ENCODE measurements at places on chromosomes 11 and 22. TPM values are rescaled to one million over a fixed set of nuclear protein-coding genes. Genes with fewer than 3 reads are reported as not detected.
A peak's percentile ranks its signal among the peaks of the same experiment; 100 is the strongest.

The BEST1 gene
- 0.30 TPM for polyA plus RNA-seq

The MYO7A gene
- polyA plus RNA-seq, result 0.08 TPM

The KRTAP5-11 gene
- polyA plus RNA-seq, result not detected

The VSTM5 gene
- polyA plus RNA-seq, result 0.12 TPM

DNA sequence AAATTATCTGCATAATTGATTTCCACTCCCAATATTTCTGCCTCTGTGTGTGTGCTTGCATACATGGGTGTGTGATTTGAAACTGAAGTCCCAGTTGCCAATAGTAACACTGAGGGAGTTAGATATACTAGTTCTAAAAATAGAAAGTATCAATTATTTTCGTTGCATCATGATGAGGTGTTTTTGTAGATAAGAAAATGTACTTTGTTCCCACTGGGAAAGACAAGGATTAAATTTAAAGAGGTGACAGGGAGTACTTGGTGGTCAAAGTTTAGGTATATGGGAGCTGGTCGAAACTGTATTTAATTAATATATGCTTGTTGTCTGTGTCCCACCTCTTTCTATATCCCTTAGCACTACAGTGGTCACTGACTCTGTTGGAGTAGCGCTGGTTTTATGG, 444.5 kb downstream of the NELL1 start:
- no peaks in the 10 kb centered on the region for H3K4me1 ChIP-seq
- no peak overlapping the region for H3K4me3 ChIP-seq
- no peaks in the 10 kb centered on the region for H3K27me3 ChIP-seq
- H3K27ac ChIP-seq, result no peak overlapping the region

The TIRAP gene
- 5.5 TPM for polyA plus RNA-seq

DNA sequence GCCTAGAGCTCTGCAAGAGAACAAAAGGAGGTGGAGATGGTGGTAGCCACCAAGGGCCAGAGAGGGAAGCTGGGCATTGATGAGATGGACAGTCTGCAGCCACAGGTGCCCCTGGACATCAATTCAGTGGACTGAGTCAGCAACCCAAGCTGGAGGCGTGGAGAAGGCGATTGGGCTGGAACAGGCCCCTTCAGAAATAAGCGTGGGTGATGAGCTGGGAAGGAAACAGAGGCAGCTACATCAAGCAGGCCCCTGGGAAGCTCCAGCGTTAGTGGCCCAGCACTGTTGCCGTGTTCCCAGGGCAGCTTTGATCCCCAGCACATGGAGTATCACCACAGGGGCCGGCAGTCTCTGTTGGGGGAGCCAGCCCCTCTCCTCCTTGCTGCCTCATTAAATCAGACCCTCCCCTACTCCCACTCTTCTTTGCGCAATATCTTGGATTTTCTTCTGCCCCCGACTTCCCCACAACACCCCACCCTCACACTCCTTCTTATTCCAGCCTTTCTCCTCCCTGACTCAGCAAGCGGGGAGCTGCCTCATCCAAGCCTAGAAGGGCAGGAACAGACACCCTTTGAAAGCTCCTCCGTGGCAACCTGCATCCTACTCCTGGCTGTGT, 31.7 kb upstream of the OAF start:
- peaks cover 14% of the 10 kb centered on the region for H3K4me1 ChIP-seq
- H3K27me3 ChIP-seq, result peaks cover 2% of the 10 kb centered on the region
- H3K36me3 ChIP-seq, result no peaks in the 10 kb centered on the region
- no peak overlapping the region for H3K4me3 ChIP-seq
- H3K27ac ChIP-seq, result no peak overlapping the region
- DNase-seq, result no peak

The TRAF6 gene
- 5.1 TPM for polyA plus RNA-seq

The ADAMTS15 gene
- polyA plus RNA-seq, result 0.96 TPM

- no peak overlapping the region for H3K4me3 ChIP-seq
- H3K27ac ChIP-seq, result no peak overlapping the region
- DNase-seq, result no peak
- peaks cover 82% of the 10 kb centered on the region for H3K36me3 ChIP-seq
- no peaks in the 10 kb centered on the region for H3K27me3 ChIP-seq
Observed at GRCh38 chr11:72231396-72232259, 7.1 kb downstream of the INPPL1 start.

The AGBL2 gene
- polyA plus RNA-seq, result 5.5 TPM

GRCh38 chr11:62137276-62137861, 13.6 kb downstream of the INCENP start:
- H3K36me3 ChIP-seq, result no peaks in the 10 kb centered on the region
- H3K4me1 ChIP-seq, result no peaks in the 10 kb centered on the region
- DNase-seq, result peak; percentile 37

- DNase-seq, result peak; percentile 36
- no peak overlapping the region for H3K27ac ChIP-seq
- H3K36me3 ChIP-seq, result no peaks in the 10 kb centered on the region
- H3K4me1 ChIP-seq, result no peaks in the 10 kb centered on the region
- H3K4me3 ChIP-seq, result no peak overlapping the region
Observed at GRCh38 chr22:27937453-27937852, 18.4 kb upstream of the PITPNB start.

GRCh38 chr11:80860632-80861031, 1419.8 kb upstream of the TENM4 start:
- no peaks in the 10 kb centered on the region for H3K36me3 ChIP-seq
- H3K27me3 ChIP-seq, result no peaks in the 10 kb centered on the region
- no peak overlapping the region for H3K4me3 ChIP-seq
- no peak overlapping the region for H3K27ac ChIP-seq
- no peaks in the 10 kb centered on the region for H3K4me1 ChIP-seq

The CKAP5 gene
- polyA plus RNA-seq, result 63.7 TPM

GRCh38 chr11:19561011-19561410, 151.6 kb upstream of the NAV2 start:
- H3K27me3 ChIP-seq, result no peaks in the 10 kb centered on the region
- H3K36me3 ChIP-seq, result no peaks in the 10 kb centered on the region
- no peak for DNase-seq
- no peak overlapping the region for H3K4me3 ChIP-seq
- H3K27ac ChIP-seq, result peak overlapping the region; percentile 96

DNA sequence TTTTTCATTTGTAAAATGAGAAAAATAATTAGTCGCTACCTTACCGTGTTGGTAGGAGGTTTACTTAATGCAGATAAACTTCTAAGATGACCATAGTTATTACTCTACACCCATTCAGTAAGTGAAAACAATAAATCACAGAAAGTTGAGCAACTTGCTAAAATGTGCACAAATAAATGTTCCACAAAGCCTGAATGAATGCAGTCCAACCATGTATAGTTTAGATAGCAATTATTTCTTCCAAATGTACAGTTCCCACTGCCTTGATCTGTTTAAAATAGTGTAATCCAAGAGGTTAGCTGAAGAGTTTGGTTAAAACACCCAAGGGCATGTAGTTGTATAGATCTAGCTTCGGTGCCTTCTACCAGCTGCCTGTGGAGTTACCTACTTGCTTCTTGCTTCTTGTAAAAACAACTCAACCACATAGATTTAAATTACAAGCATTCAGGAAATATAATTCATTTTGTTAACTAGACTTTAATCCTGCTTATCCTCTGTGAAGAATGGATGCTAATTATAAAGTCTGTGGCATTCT, 106.3 kb upstream of the CARD18 start:
- H3K36me3 ChIP-seq, result no peaks in the 10 kb centered on the region
- DNase-seq, result no peak
- no peaks in the 10 kb centered on the region for H3K27me3 ChIP-seq
- H3K4me3 ChIP-seq, result no peak overlapping the region

DNA sequence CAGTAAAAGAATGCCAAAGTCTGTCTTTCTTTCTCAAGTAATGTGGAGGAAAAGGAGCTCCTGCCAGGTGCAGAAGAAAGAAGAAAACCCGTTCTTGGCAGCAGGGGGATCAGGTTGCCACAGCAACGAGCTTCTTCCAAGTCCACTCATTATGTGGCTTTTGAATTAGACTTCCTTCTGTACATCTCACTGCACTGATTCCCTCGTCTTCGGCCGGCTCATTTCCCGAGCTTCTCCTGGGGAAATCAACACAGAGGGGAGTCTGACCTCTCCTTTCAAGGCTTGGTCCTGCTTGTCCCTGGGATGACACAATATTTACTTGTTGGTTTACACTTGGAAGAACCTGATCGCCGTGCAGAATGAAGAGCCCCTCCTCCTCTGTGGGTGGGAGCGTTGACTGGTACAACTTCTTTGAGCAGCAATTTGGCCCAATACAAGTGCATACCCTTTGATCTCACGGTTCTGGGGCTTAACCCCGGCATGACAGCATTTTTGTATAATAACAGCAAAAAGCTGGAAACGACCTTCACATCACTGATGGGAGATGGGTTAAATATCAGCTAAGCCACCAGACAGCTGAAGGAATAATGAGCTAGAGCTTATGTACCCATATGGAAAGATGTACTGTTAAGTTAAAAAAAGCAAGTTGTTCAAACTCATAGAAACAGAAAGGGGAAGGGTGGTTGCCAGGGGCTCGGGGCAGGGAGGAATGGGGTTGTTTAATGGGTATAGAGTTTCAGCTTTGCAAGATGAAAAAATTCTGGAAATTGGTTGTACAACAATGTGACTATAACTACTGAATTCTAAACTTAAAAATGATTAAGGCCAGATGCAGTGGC, 35.4 kb downstream of the MCHR1 start:
- H3K4me1 ChIP-seq, result peaks cover 13% of the 10 kb centered on the region
- no peak overlapping the region for H3K27ac ChIP-seq
- no peak overlapping the region for H3K4me3 ChIP-seq
- H3K27me3 ChIP-seq, result no peaks in the 10 kb centered on the region
- no peak for DNase-seq
- no peaks in the 10 kb centered on the region for H3K36me3 ChIP-seq

DNA sequence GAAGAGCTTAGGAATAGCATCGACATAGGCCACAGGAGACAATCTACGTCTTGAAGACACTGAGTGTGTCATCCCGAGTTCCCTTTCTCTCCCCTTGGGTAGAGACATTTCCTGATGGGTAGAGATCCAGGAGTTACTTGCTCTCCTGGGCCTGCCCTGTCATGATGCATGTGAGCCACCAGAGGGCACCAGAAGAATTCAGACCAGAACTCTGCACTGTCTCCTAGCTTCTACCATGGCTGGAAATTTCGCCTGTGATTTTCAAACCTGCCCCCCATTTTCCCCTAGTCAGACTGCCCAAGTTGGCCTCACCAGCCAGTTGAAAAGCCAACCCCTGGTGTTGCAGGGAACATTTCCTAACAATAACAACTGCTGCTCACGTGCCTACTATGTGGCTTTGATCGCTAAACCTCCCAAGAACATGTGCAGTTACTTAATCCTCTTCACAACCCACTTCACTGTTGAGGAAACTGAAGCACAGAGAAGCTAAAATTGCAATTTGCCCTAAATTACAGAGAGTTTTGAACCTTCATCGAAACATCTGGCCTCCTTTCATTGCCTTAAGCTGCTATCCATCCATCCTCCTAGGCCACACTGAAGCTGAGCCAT, 47.2 kb downstream of the C11orf58 start:
- no peaks in the 10 kb centered on the region for H3K27me3 ChIP-seq
- peak; percentile 84 for DNase-seq
- no peaks in the 10 kb centered on the region for H3K36me3 ChIP-seq
- no peak overlapping the region for H3K27ac ChIP-seq
- peak overlapping the region; percentile 7 for H3K4me3 ChIP-seq
- H3K4me1 ChIP-seq, result peaks cover 5% of the 10 kb centered on the region

All from SK-N-SH (cell line).